Progenitor cell of endocrine pancreas (in vitro differentiated cells): ENCODE measurements at places on chromosomes 11 and 22. TPM values are rescaled to one million over a fixed set of nuclear protein-coding genes. Genes with fewer than 3 reads are reported as not detected.
A peak's percentile ranks its signal among the peaks of the same experiment; 100 is the strongest.

Gene ARHGEF17
- total RNA-seq = 71.4 and 77.0 TPM in 2 replicates

Gene SLC6A5
- not detected in 2 replicates for total RNA-seq

Gene LMF2
- total RNA-seq = 59.0 and 65.5 TPM in 2 replicates

Gene FAM76B
- total RNA-seq = 41.0 and 49.8 TPM in 2 replicates

Gene SMC1B
- total RNA-seq = not detected in 2 replicates

Gene KCNJ1
- total RNA-seq = not detected in 2 replicates

Gene PDGFB
- total RNA-seq = 6.7 and 7.1 TPM in 2 replicates

DNA sequence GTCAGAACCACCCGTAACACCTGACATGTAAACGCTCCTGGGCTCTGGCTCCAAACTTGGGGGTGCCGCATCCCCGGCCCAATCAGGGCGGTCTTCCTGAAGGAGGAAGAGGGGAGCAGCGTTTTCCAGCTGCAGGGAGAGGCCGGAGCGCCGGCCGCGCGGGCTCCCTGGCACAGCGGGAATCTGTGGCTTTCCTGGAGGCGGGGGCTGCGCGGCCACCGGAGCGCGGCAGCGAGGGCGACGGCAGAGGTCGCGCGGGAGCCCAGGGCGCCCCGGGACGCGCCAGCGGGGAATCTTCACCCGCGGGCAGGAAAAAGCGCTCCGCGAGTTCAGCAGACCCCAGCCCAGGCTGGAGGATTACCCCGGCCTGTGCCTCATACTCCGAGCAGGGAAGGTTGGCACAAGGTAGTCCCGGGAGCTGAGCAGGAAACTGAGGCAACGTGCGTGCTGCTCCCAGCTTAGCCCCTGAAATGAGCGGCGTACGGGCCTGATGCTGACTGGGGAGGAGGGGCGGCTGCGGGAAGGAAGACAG, 600 bp upstream of the ESAM start:
- DNase-seq = no peak

DNA sequence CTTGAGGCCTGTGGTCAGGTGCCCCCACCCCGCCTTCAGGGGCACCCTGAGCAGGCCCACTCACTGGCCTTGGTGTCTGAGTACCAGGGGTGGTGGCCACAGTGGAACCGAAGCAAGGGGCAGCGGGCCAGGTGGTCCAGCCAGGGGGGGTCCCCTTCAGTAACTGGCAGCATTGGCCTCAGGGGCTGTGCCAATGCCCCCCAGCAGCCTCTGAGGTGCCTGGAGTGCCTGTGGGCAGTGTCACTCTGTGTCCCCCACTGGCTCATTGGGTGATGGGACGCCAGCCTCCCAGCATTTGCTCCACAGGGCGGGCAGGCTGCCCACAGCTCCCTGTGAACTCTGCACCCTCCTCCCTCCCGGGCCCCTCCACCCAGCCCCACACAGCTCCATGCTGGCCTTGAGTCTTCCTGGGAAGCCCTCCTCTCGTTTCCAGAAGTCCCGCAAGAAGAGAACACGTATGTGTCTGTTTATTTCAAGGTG, 29.5 kb upstream of the CARS1 start:
- no peak for DNase-seq

- no peak for DNase-seq
These were observed 27.2 kb upstream of the SYT13 start for GRCh38 chr11:45313171-45313865.

- no peak for DNase-seq
These were observed 1.8 kb downstream of the CEND1 start for GRCh38 chr11:788009-788640.

DNA sequence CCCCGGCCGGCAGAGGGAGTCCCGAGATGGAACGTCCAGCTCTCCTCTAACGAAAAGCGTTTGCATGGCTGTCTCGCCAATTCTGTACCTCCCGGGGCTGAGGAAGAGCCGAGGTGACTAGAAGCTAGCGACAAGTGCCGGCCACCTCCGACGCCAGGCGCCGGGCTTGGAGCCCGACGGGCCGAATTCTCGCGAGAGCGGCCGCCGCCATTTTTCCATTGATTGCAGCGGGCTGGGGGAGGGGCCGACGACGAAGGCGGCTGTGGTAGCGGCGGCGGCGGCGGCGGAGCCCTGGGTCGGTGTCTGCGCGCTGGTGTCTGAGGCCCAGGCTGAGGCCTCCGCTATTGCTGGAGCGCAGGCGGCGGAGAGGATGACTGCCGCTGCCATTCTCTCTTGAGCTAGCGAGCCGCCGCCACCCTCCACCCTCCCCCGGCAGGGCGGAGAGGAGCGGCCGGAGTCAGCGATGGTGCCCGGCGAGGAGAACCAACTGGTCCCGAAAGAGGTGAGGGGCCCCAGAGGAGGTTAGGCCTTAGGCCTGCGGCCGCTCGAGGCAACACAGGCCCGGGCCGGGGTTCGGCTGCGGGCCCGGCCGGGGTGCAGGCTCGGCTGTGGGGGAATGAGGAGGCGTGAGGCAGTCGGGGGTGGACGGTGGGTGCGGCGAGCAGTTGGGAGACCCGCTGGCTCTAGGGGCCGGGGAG, at the start of gene USP47:
Gene USP47, plus strand, starts transcription at position 250 of the 698 bp plus-strand sequence. Its CDS starts 214 bp downstream, at position 464.
- DNase-seq = peak; percentile 93

DNA sequence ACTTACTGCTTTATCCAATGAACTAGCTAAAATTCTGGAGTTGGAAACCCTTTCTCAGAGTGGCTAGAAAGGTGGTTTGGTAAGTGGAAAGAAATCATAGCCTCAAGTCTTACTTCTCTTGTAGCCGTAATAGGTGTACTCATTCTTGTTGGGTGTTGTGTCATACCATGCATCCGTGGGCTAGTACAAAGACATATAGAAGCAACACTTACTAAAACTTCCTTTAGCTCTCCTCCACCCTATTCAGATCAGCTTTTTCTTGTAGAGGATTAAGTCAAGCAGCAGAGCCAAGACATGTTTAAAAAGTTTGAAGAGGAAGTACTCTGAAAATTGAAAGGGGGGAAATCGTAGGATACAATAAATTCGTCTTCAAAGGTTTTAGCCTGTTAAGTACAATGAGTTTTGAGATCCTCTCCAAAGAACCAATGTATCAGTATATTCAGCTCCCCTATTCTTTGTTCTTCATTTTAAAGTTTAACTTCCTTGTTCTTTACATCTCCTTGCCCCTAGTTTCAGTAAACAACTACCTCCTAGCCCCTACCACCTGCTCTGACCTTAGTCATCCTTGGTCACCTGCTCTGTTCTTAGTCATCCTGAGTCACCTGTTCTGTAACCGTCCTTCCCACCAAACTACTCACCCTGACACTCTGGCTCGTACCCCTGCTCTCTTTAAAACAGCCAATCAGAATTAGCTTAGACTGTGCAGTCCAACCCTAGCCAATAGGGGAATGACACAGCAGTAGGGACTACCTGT, 62.1 kb upstream of the DEUP1 start:
- no peak for DNase-seq

- DNase-seq = no peak
These were observed 172.8 kb upstream of the B3GAT1 start for GRCh38 chr11:134584706-134585445.

GRCh38 chr22:46481386-46481785, 56.0 kb downstream of the CELSR1 start:
- no peak for DNase-seq

GRCh38 chr11:255816-256215, 19.0 kb downstream of the PSMD13 start:
- DNase-seq = no peak

- no peak for DNase-seq
These were observed 66.7 kb upstream of the LARGE1 start for GRCh38 chr22:33986954-33987353.

DNA sequence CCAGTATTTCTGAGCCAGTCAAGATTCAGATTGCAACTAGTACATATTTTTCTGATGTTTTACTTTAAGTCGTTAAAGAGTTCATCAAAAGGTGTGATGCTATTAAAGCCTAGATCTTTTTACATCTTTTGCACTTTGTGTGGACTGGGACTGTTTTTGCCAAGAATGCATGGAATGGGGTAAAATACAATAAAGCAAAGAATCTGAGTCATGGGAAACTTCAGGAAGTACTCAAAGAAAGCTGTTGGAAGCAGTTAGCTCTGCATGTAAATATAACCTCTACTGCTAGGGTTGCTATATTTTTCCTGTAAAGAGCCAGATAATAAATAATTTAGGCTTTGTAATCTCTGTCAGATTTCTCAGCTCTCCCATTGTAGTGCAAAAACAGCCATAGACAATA, 20.9 kb downstream of the ATXN10 start:
- DNase-seq = no peak

DNA sequence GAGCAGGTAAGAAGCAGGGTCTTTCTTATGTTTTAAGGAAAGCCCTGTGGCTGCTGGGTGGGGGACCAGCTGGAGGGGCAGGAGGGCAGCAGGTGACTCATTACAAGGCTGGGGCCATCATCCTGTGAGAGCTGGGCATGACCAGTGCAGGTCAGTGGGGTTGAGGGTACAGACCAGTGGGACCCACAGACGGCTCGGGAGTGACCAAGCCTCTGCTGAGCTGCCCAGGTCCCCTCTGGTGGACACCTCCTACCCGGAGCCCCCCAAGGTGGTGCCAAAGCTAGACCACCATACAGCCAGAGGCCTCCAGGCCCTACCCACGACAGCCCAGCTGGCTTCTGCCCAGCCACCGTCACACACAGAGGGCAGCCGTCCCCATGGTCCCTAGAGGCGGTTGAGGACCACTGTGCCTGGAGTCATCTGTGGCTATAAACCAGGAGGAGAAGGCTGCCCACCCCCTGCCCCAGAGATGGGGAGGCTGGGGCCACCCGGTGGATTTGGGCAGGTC, 670 bp downstream of the MYEOV start:
- no peak for DNase-seq
